ENCODE measurements at places on chromosomes 13 and 19.

DNA sequence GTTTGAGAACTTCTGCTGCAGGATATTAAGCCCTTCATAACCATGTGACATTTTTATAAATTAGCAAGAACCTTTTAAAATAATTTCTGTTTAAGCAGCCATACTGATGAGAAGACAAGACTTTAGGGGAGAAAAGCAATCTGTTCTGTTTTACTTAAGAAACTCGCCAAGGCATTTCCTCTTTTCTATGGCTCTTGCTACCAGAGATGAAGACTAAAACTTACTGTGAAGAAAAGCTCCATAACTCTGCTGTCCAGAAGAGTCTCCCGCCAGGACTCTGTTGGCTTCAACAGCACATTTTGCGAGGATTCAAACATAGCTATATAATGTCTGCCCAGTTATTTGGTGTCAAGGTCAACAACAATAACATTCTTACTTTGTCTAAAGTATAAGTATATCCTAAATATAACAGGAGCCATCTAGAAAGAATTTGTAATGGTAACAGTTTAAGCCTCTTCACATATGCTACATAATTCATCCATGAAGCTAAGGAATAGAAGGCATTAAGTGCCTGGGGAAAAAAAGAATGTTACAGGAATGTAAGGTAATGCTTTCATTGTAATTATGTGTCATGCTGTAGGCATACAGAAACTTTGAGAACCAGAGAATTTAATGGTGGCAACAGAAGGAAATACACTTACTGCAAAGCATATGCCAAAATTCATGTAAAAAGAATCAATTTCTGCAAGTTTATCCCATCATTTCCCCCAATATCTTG, 53.2 kb upstream of the EEF1AKMT1 start:
- DNase-seq = no peak

DNA sequence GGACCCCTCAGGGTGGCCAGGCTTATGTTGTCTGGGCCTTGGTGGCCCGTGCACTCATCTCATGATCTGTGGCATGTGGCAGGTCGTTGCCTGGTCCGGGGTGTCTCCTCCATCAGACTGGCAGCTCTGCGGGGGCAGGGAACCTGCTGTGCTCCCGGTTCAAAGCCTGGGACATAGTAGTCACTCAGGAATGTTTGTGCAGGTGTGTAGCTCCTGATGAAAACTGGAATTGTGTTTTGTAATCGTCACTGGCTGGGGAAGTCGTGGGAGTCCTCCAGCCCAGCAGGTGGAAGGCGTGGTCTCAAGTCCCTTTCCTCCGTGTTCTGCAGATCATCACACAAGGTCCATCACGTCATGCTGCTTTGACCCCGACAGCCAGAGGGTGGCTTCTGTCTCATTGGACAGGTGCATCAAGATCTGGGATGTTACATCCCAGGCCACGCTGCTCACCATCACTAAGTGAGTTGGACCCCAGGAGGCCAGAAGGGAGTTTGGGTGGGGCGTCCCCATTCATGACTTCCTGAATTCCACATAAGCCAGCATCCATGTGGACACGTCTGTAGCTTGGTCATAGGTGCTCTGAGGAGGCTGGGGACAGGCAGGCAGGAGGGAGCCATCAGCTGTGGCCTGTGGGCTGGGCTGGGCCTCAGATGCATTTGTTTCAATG, 19.1 kb downstream of the WDR88 start:
- no peak for DNase-seq

- DNase-seq = no peak
Measured at GRCh38 chr19:10289167-10289835, 451 bp upstream of the ICAM5 start.

- DNase-seq = no peak
Measured at GRCh38 chr13:42328672-42329071, 56.7 kb downstream of the AKAP11 start.

DNA sequence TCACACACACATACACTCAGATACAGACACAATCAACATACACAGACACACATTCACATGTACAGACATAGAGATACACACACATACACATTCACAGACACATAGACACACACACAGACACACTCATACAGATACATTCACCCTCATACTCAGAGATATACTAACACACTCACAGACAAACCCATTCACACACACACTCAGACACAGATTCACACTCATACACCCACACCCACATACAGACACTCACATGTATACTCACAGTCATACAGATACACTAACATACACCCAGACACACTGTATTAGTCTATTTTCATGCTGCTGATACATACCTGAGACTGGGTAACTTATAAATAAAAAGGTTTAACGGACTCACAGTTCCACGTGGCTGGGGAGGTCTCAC, 30.8 kb downstream of the GJA3 start:
- DNase-seq = no peak

- no peak for DNase-seq
Measured at GRCh38 chr19:14519860-14520407, 1.7 kb upstream of the DNAJB1 start.

All from activated CD8-positive, alpha-beta memory T cell treated with anti-CD3 and anti-CD28 coated beads for 4 hours (primary cell).